ENCODE measurements at places on chromosomes 3 and 15.

DNA sequence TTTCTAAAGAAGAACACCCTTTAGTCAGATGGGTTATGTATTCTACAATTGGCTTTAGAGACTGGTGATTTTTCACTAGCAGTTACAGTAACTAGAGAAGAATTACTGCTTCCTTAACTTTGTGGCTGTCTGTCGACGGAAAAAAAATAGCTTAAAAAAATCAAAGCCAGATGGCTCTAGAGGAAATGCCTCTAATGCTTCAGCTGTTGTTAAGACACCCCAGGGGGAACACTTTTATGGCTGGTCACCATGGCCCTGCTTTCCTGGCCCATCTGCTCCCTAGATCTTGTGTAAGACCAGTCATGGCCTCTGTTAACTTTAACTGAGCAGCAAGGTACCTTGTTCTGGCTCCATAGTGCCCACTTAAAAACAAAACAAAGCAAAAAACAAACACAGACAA is 198.6 kb upstream of the PLSCR5 start:
- no peak for DNase-seq

GRCh38 chr3:23164746-23165145 is 38.4 kb upstream of the UBE2E2 start:
- DNase-seq = no peak

DNA sequence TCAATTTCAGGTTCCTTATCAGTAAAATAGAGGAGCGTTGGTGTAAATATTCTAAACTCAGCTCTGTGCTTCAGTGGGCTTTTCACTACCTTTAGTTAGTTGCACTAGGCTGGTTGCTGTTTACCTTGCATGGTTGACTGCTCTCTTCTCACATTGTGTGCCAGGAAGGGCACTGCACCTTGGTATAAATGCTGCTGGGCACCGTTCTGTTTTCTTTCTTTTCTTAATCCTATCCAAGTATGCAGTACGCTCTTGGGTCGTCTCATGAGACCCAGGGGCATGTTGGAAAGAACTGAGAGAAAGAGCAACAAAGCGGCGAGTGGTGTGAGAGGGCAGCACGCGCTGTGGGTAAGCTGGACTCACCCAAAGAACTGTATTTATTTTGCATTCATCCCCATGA is 22.4 kb downstream of the KCNMB2 start:
- no peak for DNase-seq

- DNase-seq = no peak
These were observed 79.6 kb downstream of the ARPP21 start for GRCh38 chr3:35718921-35719320.

DNA sequence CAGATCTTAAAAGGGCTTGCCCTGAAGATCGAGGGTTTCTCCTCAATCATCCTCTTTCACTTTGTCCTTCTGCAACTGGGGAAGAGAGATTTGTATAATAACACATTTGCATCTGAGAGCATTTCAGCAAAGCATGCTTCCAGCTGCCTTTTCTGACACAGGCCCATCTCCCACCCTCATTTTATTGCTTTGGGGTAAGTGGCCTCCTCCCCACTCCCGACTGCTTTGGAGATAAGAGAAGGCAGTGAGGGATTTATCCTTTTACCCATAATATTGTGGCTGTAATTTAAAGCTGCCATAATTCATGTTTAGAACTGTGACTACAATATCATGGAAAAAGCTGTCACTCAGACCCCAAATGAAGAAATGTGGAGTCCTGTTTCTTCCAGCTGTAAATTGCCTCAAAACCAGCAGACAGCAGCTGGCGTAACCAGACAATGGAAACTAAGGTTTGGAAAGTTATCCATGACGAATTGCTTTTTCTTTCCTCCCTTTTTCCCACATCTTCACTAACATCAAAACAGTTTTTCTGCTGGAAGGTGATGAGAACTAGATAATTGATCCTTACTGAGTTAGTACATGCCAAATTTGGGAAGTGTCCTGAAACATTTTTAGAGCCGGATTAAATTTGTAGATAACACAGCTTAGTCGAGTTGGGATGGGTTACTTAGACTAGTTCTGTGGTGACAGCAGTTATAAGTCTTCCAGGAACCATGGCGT is 104.2 kb upstream of the PFN2 start:
- DNase-seq = no peak

DNA sequence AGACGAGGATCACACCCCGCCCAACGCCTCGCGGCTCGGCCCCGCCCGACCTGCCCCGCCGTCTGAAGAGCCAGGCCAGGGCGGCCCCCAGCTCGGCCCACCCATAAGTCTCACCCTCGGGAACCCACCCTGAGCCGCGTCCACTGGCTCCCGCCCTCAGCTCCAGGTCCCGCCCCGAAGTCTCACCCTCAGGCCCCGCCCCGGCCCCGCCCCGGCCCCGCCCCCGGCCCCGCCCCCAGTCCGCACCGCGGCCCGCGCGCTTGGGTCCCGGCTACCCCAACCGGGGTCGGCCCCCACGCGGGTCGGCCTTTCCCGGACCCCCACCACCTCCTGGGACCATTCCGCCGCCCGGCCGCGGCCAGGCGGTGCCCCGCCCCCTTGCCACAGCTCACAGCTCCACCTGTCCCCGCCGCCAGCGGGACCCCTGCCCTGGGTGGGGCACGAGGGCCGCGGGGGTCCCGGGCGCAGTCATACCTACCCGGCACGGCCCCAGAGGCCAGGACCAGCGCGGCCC is 489 bp downstream of the CSPG5 start:
- DNase-seq = no peak

DNA sequence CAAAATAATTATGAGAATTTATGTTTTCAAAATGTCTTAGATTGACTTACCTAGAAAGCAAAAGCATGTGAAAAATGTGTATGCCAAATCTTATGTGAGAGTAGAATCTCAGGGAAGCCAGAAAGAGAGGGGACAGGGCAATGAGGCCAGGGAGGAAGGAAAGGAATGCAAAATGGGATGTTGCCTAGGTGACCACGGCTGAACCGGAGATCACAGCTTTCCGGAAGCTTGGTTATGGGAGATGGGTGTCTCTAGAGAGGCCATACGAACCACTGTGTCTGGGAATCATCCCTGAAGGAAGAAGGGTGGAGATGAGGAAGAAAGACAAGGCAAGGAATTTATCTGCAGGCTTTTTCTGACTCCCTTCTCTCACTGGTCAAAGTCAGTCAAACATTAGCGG is 76.0 kb downstream of the SUCLG2 start:
- DNase-seq = no peak

GRCh38 chr15:37015035-37015434 is 85.3 kb downstream of the MEIS2 start:
- DNase-seq = no peak

DNA sequence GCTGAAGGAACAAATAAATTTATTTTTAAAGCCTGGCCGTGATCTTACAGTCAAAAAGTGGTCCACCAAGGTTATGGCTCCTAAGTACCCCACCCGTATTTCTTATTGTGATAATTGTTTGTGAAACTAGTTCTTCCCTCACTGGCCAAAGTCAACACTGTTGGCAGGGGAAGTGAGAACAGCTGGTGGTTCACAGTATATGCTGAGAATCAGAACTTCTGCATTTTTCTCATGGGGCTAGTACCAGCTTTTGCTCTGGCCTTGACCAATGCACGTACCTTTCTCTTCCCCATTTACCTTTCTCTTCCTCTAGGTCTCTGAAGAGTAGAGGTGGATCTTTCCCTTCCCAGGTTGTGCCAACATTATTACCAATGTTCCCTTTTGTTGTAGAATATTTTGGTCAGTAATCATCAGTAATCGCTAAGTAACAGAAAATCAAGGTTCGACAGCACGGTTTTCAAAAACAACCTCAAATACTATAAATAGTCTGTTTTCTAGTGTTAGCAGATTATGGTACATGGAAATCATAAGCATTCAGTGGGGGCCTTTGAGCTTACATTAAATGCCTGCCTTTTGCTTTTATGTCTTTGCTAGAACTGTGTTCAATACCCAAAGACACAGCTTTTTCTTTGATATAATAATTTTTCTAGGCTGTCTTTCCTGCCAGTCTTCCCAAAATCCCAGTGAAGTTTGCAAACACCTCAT is 268.0 kb downstream of the LPP start:
- DNase-seq = no peak

DNA sequence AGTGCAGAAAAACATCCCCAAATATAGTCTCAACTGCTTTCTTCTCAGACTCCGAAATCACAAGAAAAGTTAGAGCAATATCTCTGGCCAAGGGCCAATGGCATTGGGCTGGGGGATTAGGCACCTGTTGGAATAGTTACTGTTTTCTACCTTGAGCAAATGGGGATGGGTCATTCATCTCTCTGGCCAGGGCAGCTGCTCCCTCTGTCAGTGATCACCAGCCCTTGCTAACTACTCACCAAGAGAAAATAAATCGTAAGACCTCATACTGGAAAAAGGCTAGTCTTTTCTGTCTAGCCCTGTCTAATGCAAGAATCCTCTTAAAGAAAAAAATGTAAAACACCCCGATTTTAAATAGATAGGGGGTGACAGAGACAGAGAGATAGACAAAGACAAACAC is 10.9 kb downstream of the CERS3 start:
- no peak for DNase-seq

DNA sequence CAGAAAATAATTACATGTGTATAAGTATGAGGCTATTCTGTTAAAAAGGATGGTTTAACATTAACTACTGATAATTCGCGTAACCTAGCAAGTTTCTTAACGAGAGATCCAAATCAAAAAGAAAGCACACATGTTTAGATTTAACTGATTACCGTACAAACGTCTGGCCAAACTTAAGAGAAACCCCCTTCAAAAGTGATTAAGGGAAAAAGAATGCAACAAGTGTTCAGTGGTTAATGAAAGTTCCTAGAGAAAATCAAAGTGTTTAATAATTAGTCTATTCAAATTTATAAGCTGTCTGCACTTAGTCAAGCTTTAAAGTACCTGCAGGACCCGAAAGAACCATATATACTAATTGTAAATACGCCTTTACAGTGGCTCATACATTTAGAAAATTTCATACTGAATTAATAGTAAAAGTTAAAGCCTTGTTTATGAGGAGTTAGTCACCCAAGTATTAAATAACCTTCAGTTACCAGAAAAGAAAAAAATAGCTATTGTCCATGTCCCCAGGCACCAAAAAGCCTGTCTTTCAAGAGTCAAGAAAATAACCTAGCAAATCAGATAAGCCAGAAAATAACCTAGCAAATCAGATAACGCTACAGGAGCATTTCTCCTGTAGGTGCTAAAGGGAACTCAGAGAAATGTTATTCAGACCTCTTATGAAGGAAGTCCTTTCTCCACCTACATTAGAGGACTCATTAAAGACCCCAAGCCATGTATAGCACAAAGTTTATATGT is 34.6 kb downstream of the ZNF589 start:
- DNase-seq = no peak
